BE2C (cell line): ENCODE measurements at places on chromosomes 1 and 21.

- no peak for DNase-seq
Observed at GRCh38 chr1:238052496-238053266, 162.0 kb upstream of the ZP4 start.

GRCh38 chr1:226454349-226454748, 46.5 kb upstream of the PARP1 start:
- DNase-seq = no peak

GRCh38 chr1:43206600-43207228, 34.6 kb downstream of the CFAP57 start:
- DNase-seq = no peak

- no peak for DNase-seq
Observed at GRCh38 chr1:3679098-3679555, 26.8 kb downstream of the TP73 start.

GRCh38 chr1:63634471-63634870, 41.3 kb downstream of the PGM1 start:
- no peak for DNase-seq

DNA sequence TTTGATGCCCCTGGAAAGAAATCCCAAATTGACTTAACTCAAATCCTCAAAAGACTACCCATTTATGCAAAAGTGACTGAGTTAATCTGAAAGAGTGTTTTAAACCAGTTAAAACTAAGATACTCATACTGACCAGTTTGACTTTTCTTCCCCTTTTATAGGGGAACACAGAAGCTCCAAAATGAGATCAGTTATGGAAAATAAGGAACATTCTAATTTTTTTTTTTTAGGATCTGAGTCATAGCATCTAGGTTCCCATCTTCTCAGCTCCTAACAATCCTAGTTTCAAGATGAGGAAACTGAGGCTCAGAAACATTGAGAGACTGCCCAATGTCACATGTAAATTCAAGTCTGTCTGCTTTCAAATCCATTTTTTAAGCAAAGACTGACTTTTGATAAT, 231.1 kb upstream of the RUNX1 start:
- DNase-seq = no peak
